ENCODE measurements at places on chromosomes 3 and 15.

DNA sequence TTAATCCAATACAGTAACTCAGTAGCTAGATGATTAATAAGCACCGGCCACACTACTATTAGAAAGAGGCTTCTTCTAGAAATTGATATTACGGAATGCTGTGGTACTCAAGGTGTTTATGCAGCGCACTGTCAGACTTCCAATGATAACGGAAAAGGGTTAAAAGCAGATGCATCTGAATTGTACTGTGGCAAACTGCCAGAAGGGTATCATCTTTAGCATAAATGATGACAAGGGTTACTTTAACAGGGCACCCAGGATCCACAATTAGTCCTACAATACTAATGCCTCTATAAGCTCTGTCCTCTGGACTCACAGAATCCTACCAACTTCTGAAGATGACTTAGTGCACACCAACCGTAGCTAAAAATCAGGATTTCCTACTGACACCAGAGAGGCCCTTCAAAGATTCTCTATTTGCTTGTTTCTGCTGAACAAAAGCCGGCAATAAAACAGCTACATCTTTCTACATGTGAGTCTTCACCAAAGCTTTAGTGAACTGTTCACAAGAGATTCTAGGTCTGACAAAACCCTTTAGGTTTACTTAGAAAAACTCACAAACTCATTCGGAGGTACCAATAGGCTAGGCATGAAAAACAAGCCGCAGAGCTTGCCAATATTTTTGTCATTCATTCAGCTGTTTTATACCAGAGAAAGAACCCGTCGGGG is 7.1 kb downstream of the SATB1 start:
- DNase-seq: no peak

DNA sequence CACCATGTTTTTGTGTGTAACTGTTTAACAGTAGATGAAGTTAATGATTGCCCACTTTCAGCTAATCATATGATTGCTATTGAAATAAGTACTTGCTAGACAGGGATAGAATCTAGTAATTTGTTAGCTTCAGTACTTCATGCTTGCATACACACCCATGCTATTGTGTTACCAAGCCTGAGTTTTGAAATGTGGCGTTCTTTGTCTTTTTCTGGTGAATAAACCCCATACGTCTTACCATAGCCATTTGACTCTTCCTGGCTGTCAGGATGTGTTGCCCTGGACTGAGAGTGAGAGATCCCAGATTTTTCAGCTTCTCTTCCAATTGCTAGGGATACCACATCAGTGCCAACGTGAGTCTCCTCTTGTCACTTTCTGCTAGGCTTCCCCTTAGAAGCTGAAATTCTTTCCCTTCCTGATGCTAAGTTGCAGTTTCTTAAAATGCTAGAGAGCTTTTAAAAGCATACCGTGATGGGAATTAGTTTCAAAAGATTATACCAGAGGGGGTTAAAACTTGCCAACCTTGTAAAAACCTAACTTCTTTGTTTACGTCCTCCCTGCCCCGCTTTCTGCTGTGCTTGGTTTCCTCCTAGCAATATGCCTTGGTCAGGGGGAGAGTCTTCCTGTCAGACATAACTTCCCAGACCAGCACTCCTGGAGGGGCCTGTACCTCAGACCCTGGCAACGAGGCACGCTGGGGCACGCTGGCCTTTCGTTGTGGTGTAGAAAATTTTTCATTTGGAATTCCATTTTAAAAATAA is 62.9 kb upstream of the ULK4 start:
- DNase-seq: no peak

GRCh38 chr15:73965758-73966113 is 26.4 kb downstream of the STOML1 start:
- no peak for DNase-seq

- DNase-seq: no peak
Observed at GRCh38 chr3:39721076-39721475, 88.3 kb upstream of the MYRIP start.

DNA sequence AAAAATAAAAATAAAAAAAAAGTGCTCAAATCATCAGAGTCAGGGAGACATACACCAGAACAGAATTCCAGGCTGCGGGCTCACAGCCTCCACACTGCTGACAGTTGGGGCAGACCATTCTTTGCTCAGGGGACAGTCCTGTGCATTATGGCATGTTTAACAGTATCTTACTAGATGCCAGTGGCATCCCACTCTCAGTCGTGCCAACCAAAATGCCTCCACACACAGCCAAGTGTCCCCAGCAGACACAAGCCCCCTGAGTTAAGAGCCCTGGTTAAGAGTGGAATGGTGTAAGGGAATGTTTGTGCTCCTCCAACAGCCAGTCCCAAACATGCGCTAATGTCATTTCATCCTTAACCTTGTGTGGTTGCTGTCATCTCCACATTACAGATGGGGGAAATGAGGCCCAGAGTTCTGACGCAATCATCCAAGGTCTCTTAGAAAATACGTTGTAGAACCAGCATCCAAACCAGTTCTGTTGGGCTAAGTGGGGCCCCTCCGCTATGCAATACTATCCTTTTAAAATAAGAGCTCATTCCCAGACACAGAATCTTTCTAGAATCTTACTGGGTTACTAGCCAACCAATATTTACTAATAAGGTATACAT is 26.0 kb downstream of the CFAP92 start:
- DNase-seq: no peak

DNA sequence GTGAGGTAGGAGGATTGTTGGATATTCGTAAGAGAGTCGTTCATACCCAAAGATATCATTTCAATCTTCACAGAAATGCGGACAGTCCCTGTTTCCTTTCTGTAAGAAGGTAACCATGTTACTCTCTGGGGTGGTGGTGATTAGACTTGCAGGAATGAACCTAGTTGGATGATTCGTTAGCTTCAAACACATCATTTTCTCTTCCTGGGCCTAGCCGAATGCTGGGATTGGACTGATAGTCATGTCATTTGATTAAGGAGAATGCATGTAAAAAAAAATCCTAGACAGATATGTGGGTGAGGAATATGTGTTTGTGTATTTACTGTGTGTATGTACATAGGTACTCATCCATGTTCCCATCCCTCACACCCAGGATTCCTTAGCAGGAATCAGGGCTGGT is 12.4 kb downstream of the SLCO3A1 start:
- DNase-seq: no peak

DNA sequence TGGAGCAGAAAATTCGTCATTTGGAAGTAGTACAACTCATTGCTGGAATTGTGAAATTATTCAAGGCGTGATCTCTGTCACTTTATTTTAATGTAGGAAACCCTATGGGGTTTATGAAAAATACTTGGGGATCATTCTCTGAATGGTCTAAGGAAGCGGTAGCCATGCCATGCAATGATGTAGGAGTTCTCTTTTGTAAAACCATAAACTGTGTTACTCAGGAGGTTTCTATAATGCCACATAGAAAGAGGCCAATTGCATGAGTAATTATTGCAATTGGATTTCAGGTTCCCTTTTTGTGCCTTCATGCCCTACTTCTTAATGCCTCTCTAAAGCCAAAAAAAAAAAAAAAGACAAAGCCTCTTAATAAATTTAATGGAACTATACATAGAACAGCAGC is 5.5 kb upstream of the TIMMDC1 start:
- no peak for DNase-seq
